Osteocyte (in vitro differentiated cells): ENCODE measurements at places on chromosomes 1 and 21. TPM values are rescaled to one million over a fixed set of nuclear protein-coding genes. Genes with fewer than 3 reads are reported as not detected.

DNA sequence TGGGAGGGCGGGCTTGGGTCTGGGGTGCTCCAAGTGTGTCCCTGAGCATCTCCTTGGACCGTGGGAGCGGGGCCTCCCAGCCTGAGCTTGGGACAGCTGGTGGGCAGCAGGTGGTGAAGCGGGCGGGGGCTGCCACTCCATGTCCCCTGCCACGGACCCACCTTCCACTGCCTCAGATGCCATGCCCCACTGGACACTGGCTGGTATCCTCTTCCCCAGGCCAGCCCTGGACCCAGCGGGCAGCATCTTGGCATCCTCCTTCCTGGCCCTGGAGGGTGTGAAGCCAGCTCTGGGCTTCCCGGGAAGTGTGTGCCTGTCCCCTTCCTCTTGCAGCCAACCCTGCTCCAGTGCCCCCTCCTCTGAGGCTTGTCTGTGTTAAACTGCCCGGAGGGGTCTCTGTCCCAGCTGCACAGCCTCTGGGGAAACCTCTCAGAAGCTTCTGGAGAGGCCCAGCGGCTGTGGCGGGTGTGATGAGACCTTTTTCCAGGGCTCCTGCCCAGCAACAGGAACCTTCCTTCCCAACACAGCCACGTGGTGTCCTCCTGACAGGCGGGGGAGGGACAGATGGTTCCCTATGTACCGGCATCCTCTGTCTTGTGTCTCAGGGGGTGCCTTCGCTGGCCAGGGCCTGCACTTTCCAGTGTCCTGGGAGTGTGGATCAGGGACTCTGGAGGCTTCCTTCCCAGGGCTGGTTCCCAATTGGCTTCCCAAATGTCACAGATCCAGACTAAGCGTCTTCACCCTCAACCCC is 81.6 kb upstream of the DISP3 start:
- no peaks in the 10 kb centered on the region for H3K4me1 ChIP-seq
- peaks cover 4% of the 10 kb centered on the region for H3K27me3 ChIP-seq
- H3K36me3 ChIP-seq = no peaks in the 10 kb centered on the region
- no peak for DNase-seq
- H3K4me3 ChIP-seq = no peak overlapping the region
- no peak overlapping the region for H3K27ac ChIP-seq

The ODF2L gene
- total RNA-seq = 44.6 and 50.6 TPM in 2 replicates

The OR2L2 gene
- 0.08 and 0.13 TPM in 2 replicates for total RNA-seq

- no peaks in the 10 kb centered on the region for H3K27me3 ChIP-seq
- H3K4me1 ChIP-seq = peaks cover 4% of the 10 kb centered on the region
- DNase-seq = no peak
- peak overlapping the region; percentile 28 for H3K27ac ChIP-seq
- peaks cover 41% of the 10 kb centered on the region for H3K36me3 ChIP-seq
- no peak overlapping the region for H3K4me3 ChIP-seq
Measured at GRCh38 chr1:36300526-36300925, 5.6 kb upstream of the SH3D21 start.

DNA sequence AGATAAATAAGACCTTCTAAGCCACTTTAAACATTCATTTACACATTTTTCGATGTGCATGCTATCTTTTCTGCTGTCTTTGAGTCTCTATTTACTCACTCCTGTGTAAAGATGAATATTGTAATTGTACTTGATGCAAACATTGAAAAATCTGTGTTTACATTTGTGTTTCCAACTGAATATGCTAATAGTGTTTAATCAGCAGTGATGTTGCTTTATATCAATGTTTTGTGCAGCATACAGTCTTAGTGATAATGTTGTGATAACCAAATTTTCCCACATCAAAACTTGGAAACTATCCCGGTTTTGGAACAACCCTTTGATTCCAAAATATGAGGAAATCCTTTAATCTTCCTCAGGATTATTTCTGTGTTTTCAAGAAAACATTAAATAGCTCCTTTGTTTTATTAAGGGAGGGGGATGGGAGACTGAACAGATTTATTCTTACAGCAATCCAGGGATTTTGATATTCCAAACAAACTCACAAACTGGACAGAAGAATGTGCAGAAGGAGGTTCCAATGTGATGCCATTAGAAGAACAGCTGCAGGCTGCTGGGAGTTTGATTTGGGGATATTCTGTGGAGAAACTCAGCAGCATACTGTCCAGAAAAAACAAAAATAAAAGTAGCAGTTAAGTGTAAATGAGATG is 248.0 kb downstream of the S1PR1 start:
- no peak for DNase-seq
- no peaks in the 10 kb centered on the region for H3K27me3 ChIP-seq
- H3K27ac ChIP-seq = no peak overlapping the region
- H3K4me1 ChIP-seq = no peaks in the 10 kb centered on the region

DNA sequence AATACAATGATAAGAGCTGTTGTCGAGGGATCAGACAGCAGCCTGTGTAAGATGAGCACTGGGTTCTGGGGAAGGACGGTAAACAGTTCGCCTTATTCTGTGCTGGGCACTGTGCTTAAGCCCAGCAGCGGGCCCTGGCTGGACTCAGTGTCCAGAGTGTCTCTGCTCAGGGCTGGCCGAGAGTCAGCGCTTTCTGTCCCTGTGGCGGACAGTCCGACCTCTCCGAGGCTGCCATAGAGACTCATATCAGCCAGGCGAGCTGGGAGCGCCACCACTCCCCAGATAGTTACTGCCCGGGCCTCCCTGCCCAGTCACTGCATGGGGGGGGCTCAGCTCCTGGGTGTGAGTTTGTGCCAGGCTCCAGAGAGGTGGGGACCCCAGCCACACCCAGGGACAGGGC is 14.7 kb upstream of the NPHP4 start:
- no peak overlapping the region for H3K4me3 ChIP-seq
- H3K27me3 ChIP-seq = no peaks in the 10 kb centered on the region
- no peak for DNase-seq
- no peak overlapping the region for H3K27ac ChIP-seq

The RSPO1 gene
- not detected in 2 replicates for total RNA-seq

DNA sequence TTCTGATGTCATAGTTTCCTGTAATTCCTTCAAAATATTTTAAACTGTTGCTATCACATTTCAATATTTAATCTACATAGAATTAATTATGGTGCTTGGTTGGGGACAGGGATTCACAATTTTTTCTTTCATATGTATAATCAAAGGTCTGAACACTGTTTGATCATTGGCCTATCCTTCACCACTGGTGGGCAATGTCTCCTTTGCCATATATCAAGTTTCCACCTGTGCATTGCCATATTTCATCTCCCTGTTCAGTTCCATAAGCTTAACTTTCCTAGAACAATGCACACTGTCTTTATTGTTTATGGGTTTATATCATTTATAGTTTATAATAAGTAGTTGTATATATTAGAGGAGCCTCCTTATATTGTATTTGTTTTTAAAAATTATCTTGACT is 374.9 kb upstream of the PTBP2 start:
- peaks cover 8% of the 10 kb centered on the region for H3K4me1 ChIP-seq
- H3K27ac ChIP-seq = no peak overlapping the region
- no peaks in the 10 kb centered on the region for H3K27me3 ChIP-seq
- DNase-seq = no peak
- H3K4me3 ChIP-seq = no peak overlapping the region

GRCh38 chr1:228342627-228343190 is 63.9 kb downstream of the TRIM11 start:
- H3K36me3 ChIP-seq = no peaks in the 10 kb centered on the region
- no peak overlapping the region for H3K27ac ChIP-seq
- no peak overlapping the region for H3K4me3 ChIP-seq
- H3K27me3 ChIP-seq = no peaks in the 10 kb centered on the region

The CRP gene
- not detected in 2 replicates for total RNA-seq

The HES2 gene
- total RNA-seq = not detected in 2 replicates

The TRIM58 gene
- total RNA-seq = 1.2 and 1.5 TPM in 2 replicates

The ADAMTSL4 gene
- 2.3 and 2.6 TPM in 2 replicates for total RNA-seq

DNA sequence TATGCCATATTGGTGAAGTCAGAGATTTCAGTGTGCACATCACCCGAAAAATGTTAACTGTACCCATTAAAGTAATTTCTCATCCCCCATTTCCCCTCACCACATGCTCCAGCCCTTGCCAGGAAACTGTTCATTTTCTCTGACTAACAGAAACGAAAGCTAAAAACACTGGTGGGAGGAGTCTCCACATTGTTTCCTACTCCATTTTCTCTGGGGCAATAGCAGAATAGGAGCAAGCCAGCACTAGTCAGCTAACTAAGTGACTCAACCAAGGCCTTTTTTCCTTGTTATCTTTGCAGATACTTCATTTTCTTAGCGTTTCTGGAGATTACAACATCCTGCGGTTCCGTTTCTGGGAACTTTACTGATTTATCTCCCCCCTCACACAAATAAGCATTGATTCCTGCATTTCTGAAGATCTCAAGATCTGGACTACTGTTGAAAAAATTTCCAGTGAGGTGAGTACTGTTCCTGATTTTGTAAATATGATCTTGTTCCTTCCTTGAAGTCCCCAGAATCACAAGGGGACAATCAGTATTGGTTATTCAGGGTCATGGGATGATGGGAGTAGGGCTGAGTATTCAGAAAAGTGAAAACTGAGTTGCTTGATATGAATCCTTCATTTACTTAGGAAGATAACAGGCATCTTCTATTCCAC is at the start of gene IFI16:
Gene IFI16, plus strand, starts transcription at position 204 of the 658 bp plus-strand sequence. CDS start 4,774 bp downstream, outside the sequence.
- no peak for DNase-seq
- H3K4me3 ChIP-seq = peak within 1 kb of the TSS; percentile 83
- peaks cover 43% of the 10 kb centered on the region for H3K4me1 ChIP-seq
- H3K27me3 ChIP-seq = no peaks in the 10 kb centered on the region
- peak within 1 kb of the TSS; percentile 95 for H3K27ac ChIP-seq

The CGN gene
- total RNA-seq = 0.99 and 1.7 TPM in 2 replicates

- peaks cover 6% of the 10 kb centered on the region for H3K36me3 ChIP-seq
- H3K27ac ChIP-seq = peak overlapping the region; percentile 53
- DNase-seq = no peak
- peaks cover 34% of the 10 kb centered on the region for H3K4me1 ChIP-seq
Measured at GRCh38 chr1:24364975-24365678, 46.0 kb downstream of the GRHL3 start.

DNA sequence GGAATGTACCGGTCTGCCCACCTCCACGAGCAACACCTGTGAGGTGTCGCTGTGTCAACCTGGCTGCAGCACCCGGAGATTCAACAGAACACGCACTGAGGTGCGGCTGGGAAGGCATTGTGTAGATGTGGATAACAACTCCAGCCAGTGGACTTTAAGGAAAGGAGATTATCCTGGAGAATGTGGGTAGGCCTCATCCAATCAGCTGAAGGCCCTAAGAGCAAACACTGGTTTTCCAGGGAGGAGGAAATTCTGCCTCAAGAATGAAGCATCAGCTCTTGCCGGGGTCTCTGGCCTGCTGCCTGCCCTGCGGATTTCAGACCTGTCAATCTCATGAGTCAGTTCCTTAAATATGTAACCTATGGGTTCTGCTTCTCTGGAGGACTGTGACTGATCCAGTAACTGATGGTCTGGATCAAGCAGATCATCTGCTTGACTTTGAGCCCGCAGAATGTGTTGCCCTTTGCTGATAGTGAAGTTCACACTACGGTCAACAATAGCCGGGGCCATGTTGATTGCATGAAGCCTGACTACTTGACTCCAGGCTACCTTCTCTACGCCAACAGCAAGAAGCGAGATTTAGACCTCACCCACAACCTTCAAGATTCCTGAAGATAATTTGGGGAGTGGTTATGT is 15.9 kb upstream of the PRDM15 start:
- H3K4me1 ChIP-seq = peaks cover 43% of the 10 kb centered on the region
- H3K4me3 ChIP-seq = peak overlapping the region; percentile 29

GRCh38 chr1:222583079-222583478 is 6.7 kb downstream of the TAF1A start:
- no peaks in the 10 kb centered on the region for H3K27me3 ChIP-seq
- no peak overlapping the region for H3K4me3 ChIP-seq
- no peak overlapping the region for H3K27ac ChIP-seq
- no peaks in the 10 kb centered on the region for H3K4me1 ChIP-seq

- H3K27me3 ChIP-seq = peaks cover 19% of the 10 kb centered on the region
- no peak overlapping the region for H3K27ac ChIP-seq
- H3K4me1 ChIP-seq = peaks cover 16% of the 10 kb centered on the region
- H3K36me3 ChIP-seq = no peaks in the 10 kb centered on the region
Measured at GRCh38 chr1:32877211-32878110, 6.7 kb upstream of the FNDC5 start.

The TNFRSF25 gene
- 26.4 and 27.9 TPM in 2 replicates for total RNA-seq

The SPOCD1 gene
- total RNA-seq = 0.44 and 0.67 TPM in 2 replicates

DNA sequence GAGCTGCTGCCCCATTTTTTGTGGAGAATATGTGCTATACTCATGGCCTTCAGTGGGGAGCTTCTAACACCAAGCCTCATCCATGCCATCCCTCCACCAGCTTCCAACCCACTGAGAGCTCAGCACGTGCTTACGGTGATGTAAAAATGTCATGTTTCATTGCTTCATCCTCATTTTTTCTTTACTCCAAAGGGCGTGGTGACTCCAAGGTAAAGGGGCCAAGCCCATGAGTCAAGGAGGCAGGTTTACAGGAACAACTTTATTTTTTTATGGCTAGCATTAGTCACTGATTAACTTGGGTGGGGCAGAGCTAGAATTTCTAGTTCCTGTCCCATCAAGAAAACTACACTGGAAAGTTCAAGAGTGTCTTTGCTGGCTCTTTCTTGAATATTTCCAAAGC is at the start of gene C1orf226:
Gene C1orf226, plus strand, starts transcription at position 346 of the 400 bp plus-strand sequence. CDS start 174 bp downstream, outside the sequence.
- no peak for DNase-seq
- H3K36me3 ChIP-seq = no peaks in the 10 kb centered on the region
- H3K27ac ChIP-seq = no peak within 1 kb of the TSS
- no peaks in the 10 kb centered on the region for H3K4me1 ChIP-seq
- no peaks in the 10 kb centered on the region for H3K27me3 ChIP-seq
- no peak within 1 kb of the TSS for H3K4me3 ChIP-seq

GRCh38 chr1:15168479-15168878 is 14.9 kb downstream of the TMEM51 start:
- peaks cover 2% of the 10 kb centered on the region for H3K27me3 ChIP-seq
- DNase-seq = no peak

DNA sequence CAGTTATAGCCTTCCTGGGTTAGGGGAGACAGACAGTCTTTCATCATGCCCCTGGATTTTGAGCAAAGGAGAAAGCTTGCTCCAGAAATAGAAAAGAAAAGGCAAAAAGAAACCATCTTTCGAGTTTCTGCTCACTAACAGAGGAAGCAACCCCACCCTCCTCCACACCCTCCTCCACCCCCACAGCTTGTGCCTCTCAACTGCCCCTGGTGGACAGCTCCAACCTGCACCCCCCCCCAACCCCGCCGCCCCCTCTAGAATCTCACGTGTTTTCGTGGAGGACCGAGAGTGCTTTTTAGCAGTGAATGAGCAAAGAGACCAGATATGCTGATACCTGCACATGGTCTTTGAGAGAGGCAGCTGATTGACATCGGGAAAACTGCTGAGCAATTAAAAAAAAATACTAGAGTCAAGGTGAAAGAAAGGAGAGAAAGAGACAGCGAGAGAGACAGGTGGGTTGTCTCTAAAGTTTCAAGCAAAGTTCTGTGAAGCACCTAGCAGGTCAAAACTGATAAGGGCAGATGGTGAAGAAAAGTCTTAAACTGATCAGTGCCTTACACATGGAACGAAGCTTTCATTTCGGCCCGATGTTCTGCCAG is 358.3 kb downstream of the KIF26B start:
- no peak overlapping the region for H3K27ac ChIP-seq
- no peak for DNase-seq
- H3K4me3 ChIP-seq = no peak overlapping the region
- H3K27me3 ChIP-seq = peaks cover 28% of the 10 kb centered on the region
- H3K4me1 ChIP-seq = peaks cover 2% of the 10 kb centered on the region
